ENCODE measurements at places on chromosomes 12 and 14.
A peak's percentile ranks its signal among the peaks of the same experiment; 100 is the strongest.

DNA sequence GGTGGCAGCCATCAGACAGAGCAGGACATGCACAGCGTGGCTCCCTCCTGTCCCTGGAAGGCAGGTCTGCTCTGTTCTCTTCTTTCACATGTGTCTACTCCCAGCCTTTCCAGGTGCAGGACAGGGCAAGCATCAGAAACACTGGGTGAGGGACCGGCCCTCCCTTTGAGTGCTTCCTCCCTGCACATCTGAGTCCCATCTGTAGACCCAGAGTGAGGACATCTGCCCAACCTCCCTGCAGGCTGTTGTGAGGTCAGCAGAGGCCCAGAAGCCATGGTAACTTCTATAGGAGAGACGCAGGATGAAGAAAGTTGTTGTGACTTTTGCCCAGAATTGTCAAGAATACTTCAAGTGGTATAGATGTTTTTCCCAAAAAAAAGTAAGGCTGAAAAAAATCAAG lies 282.7 kb downstream of the CACNA1C start:
- DNase-seq: no peak

DNA sequence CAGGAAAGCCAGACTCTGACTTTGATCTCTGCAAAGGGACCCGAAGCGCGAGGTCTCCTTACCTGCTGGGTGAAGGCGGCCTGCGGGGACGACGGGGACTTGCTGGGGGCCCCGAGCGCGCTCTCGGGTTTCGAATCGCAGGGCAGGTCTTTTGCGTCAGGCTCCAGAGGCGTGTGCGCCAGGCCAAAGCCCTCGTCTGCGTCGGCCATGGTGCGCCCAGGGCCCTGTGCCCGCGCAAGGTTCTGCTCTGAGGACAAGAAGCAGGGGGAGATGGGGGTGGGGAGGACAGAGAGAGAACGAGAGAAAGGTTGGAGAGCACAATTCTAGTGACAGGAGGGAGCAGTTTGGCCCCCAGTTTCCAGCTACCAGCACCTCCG lies 2.3 kb downstream of the TBX5 start:
- no peak for DNase-seq

GRCh38 chr14:61472801-61473376 lies 151.5 kb downstream of the PRKCH start:
- no peak for DNase-seq

- DNase-seq: no peak
These were observed 95.2 kb downstream of the RBM19 start for GRCh38 chr12:113870890-113871289.

DNA sequence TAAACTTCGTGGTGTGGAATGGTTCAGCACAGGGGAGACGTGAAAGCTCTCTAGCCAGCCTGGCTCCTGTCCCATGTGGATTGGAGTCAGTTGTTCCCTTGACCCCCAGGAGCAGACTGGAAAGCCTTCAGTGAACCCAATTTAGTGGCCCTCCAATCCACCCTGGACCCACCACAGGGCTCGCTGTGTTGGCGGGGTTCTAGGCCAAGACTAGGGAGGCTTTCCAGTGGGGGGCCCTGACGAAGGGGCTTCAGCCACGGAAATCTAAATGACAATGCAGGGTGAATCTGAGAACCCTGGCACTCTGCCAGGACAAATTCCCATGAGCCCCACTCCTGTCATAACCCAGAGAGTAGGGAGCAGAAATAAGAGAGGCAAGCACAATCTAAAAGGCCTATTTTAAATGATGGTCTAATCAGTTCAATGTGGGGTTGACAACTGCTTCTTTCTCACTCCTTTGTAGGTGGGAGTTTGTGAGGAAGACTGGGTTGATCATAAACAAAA lies 110.8 kb downstream of the SLC35F4 start:
- DNase-seq: no peak

DNA sequence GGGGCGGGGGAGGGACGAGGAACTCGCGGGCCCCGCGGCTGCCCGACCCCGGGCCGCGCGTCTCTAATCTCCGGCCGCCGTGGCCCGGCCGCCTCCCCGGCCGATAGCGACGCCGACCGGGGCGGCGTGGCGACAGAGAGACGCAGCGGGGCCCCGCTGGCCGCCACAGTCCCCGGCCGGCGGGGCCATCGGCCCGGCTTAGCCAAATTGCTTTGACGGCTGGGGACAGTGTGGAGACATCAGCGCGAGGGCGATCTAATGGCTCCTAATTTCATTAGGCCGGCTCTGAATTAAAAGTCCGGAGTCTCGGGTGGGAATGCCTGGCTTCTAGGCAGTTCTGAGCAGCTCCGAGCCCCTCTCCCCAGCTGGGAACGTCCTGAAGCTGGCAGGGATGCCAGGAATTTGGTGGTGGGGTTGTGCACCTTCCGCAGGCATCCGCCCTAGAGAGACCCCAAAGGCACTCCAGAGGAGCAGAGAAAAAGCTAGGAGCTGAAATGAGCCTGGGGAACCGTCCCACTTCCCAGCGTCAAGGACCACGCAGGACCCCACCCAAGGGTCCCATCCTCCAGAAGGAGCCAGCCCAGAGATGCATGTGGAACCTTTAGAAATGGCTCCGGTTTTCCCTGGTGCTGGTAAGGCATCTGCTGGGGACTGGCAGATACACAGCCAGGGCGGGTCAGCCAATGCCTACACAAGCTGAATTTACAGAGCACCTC lies 9.6 kb downstream of the TBX5 start:
- DNase-seq: no peak

GRCh38 chr12:80598004-80598606 lies 109.3 kb upstream of the MYF6 start:
- peak; percentile 15 for DNase-seq

DNA sequence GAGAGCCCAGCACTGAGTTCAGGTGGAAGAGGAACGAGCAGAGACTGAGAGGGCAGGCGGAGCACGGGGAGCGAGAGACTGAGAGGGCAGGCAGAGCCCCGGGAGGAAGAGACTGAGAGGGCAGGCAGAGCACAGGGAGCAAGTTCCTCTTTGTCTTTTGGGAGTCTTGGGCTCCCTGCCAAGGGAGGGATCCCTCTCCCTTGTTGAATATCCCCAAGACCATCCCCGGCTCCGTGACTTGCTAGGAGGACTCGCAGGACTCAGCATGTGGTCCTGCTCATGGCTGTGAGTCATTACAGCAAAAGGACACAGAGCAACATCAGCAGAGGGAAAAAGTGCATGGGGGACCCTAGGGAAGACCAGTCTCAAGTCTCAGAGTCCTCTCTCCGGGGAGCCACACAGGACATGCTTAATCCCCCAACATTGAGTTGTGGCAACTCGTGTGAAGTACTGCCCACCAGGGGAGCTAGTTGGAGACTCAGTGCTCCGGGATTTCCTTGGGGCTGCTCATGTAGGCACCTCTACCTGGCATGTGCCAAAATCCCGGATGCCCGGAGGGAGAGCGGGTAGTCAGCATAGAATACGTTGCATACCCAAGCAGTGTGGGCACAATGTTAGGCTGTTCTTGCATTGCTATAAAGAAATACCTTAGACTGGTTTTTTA lies 81.0 kb downstream of the CCDC92 start:
- DNase-seq: no peak

- no peak for DNase-seq
These were observed 95.8 kb upstream of the NCOR2 start for GRCh38 chr12:124663206-124663605.

DNA sequence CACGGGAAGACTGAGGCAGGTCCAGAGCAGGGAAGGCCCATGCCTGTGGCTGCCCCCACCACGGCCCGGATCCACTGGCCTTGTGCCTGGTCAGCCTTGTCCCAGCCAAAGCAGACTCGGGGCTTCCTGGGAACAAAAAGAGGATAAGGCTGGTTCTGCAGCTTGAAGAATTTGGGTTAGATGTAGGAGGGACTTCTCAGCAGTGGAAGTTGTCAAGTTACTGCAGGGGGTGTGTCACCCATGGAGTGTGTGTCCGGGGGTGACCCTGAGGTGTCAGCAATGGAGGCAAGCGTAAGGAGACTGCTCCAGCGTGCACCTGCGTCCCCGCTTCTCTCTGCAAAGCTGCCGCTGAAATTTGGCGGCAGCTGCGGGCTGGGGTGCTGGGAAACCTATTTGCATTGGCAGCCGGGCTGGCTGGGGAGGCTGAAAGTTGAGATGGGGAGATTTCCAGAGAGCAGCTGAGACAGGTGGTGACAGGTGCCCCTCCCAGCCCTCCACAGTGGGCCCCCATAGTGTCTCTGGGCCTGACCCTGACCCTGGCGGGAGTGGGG lies 12.5 kb upstream of the TNFAIP2 start:
- peak; percentile 57 for DNase-seq

DNA sequence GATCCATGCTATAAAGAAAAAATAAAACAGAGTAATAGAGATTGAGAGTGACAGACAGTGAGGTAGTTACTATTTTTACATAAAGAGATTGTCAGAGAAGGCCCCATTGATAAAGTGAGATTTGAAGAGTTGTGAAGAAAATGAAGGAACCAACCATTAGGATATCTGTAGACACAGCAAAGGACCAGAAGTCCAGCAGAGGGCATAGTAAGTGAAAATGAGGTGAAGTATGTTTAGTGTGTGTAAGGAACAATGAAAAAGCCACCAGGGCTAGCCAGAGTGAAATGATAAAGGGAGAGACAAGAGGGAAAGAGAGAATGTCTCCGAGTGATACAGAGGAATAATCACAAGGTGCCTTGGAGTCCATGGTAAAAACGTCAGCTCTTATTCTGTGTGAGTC lies 411.0 kb downstream of the NELL2 start:
- no peak for DNase-seq

GRCh38 chr14:77004711-77005460 lies 23.6 kb downstream of the IRF2BPL start:
- no peak for DNase-seq

DNA sequence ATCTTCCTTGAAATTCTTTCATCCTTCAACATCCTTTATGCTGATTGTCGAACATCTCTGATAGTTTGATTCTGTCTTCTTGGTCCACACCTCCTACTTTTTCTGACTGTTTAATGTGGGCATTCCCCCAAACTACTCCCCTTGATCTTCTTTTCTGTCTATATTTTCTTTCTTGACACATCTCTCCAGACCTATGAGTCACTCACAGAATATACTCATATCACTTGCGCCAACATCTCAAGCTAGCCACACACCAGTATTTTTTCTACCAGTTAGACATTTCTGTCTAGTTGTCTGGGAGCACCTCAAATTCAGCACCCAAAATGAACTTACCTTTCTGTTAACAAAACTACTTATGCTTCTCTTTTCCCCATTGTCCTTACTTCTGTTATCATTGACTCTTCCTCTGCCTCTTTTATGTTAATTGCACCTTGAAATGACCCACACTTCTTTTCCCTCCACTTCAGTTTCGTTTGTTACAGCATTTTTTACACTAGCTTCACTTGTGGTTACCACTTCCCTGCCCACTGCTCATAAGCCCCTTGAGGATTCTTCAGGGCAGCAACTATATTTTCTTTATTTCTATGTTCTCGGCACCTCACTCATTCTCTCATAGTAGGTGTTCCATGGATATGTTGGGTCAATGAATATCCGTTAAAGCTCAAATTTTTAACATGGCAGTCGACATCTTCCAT lies 33.5 kb downstream of the TSHR start:
- DNase-seq: no peak

DNA sequence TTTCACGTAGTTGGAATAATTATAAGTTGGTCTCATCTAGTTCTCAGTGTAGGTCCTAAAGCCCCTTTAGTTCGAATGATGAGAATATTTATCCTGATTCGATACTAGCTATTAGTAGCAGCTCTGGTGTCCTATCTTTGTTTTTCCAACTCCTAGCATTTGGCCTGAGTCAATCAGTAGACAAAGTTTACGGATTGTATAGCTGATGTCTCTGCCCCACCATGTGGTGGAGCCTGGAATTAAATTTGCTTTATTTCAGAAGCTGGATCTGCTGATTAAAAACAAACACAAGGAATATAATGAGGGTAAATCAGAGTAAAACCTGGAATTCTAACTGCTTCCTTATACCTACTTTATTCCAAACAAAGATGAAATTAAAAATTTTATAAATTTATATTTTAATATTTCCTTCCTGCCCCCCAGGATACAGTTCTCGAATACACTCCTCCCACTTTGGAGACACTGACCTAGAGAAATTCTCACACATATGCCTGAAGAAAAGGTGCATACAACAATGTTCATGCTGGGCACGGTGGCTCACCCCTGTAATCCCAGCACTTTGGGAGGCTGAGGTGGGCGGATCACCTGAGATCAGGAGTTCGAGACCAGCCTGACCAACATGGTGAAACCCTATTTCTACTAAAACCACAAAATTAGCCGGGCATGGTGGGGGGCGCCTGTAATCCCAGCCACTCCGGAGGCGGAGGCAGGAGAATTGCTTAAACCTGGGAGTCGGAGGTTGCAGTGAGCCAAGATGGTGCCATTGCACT lies 7.6 kb upstream of the BRMS1L start:
- DNase-seq: peak; percentile 69

- no peak for DNase-seq
These were observed 19.7 kb upstream of the TDRD9 start for GRCh38 chr14:103908580-103908979.

- DNase-seq: no peak
These were observed 34.2 kb upstream of the STRN3 start for GRCh38 chr14:31060253-31060875.

- DNase-seq: no peak
These were observed 168.0 kb downstream of the PHLDA1 start for GRCh38 chr12:75863533-75863932.

DNA sequence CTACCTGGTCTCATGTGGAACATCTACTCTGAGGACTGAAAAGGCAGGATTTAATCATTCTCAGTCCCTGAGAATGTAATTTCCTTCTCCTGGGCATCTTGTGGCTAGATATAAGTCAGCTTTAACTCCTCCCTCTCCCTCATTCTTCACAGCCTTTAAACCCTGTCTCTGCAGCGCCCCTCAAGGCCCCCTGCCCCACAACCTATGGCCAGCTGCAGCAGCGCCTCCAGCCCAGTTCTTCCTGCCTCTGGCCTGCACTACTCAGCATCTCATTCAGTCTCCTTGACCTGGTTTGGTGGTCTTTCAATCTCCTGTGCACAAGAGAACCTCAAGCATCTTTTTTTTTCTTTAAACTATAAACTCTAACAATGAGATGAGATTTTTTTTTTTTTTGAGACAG lies 29.3 kb downstream of the NCKAP5L start:
- no peak for DNase-seq

GRCh38 chr12:32178341-32179010 lies 71.8 kb downstream of the BICD1 start:
- no peak for DNase-seq

GRCh38 chr12:47868041-47868440 lies 36.8 kb downstream of the VDR start:
- no peak for DNase-seq

DNA sequence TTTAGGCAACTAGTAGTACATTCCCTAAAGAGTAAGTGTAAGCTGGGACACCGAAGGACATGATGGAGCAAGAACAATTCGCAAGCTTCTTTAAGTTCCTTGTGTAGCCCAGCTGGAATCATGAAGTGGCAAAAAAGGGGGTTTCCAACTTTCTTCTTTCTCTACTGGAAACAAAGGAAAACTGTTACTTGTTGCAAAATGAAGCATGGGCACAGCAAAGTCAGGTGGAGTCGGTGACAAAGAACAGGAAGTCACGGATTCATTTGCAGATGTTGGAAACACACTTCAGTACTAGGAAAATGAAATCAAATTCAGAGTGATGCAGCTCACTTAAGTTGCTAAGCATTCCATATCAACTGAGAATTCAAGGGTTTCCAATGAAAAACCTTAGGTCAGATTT lies 706.9 kb upstream of the STXBP6 start:
- no peak for DNase-seq

Measured in AG08396 (cell line).